ENCODE measurements at places on chromosomes 2 and 18.

DNA sequence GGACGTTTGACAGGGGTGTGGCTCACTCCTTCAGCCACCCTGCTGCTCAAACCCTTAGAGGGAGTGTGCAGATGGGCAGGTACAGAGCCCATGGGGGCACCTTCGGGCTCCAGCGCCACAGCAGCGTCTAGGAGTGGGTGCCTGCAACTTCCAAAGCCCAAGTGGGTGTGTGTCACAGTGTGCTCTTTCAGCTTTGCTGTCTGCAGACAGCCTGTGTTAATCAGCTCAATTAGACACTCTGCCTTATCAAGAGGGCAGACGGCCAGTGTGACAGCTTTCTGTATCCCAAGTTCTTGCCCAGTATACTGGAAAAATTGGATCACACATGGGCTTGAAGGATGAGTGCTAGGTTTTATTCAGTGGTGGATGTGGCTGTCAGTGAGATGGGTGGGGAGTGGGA lies 96.7 kb downstream of the AP1S3 start:
- DNase-seq: no peak

DNA sequence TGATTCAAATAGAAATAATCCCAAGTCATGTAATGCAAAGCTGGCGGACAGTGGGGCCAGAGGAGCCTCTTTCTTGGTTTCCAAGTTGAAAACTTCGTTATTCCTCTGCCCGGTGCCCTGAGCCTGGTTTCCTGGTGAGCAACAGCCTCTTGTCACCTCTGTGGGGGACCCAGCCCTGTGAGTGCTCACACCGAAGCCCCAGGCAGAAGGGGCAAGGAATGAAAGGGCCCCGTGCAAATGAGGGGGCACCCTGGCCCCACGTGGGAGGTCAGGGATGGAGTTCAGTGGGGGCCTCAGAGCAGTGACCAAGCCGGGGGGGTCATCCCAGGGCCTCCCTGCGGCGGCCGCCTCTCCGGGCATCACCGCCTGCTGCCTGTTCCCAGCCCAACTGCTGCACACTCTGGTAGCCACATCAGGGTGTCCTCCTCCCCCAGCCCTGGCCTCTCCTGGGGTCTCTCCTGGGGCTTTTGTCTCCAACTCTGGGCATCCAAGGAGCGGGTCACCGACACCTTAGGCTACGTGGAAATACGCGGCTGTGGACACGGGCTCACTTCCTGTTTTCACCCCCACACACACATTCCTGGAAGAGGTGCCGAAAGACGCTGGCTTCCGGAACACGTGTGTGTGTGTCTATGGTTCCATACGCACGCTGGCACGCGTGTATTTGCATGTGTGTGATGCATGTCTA lies 64.5 kb downstream of the TWIST2 start:
- DNase-seq: no peak

- no peak for DNase-seq
These were observed 223.4 kb downstream of the TFCP2L1 start for GRCh38 chr2:121061633-121062032.

DNA sequence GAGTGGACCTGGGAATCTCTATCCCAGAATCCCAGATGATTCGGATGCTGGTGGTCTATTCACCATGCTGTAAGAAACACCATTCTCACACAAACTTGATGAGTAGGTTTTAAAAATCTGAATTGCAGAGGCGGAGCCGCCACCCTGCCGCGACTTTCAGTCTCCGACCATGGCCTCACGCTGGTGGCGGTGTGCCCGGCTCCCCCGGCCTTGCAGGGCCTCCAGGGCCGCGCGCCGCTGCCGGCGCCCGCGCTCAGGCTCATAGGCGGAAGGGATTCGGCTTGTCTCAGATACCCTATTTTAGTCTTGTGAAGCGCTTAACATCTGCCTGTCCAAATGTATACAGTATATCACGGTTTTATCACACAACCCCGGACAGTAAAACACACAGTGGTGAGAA lies 2.6 kb upstream of the PPM1B start:
- DNase-seq: no peak

DNA sequence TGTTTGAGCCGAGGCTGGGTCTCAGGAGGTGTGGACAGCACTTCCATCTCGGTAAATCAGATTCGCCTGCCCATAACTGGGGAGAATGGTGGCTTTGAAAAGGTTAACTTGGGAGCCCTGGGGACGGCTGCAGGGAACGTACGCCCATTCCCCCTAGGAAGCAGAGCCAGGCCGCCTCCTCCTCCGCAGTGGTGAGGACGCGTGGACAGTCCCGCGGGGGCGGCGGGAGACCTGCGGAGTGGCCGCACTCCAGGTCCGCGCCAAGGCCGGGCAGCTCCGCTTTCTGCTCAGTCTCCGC lies 845 bp upstream of the MYCN start:
- peak; percentile 15 for DNase-seq

DNA sequence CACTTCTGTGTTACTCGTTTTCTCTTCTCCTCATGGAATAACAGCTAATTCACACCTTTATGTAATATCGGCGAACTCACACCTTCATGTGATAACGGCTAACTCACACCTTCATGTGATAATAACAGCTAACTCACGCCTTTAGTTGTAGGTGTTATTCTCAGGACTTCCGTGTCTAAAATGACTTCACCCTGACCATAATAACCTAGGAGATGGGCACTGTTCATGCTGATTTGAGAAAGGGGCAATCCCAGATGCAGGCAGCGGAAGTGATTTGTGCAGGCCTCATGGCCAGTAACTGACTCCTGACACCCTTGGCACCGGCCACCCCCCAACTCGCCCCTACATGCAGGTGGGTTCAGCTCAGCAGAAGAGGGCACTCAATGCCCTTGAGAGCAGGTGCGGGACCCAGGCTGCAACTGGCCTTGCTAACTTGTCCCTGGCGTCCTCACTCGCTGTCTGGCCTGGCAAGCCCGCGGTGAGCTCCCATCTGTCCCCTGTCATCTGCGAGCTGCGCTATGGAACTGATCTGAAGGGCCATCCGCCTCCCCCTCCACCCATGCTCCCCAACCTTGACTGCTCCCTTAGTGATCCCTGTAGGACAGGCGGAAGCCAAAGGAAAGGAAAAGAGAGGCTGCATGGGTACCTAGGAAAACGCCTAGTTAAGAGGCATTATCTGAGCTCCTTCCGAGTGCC lies 42.6 kb upstream of the MTCL1 start:
- no peak for DNase-seq

- no peak for DNase-seq
These were observed 780.1 kb upstream of the LINC00305 start for GRCh38 chr18:64929036-64929435.

GRCh38 chr18:26637324-26637723 lies 89.0 kb upstream of the KCTD1 start:
- DNase-seq: no peak

DNA sequence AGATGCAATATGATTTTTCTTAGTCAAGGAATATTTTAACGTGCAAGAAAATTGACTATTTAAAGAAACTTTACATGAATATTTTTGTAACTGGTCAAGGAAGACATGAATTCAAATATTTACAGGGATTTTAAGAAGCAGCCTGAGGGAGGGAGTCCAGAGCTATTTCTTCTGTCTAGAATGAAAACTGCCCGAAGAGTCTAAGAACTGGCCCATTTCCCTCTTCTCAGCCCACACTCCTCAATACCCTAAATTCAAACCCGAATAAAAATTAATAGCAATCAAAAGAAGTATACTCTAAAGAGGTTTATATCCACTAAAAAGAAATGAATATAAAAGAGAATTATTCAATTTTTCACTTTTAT lies 6.5 kb upstream of the NDUFV2 start:
- DNase-seq: no peak

DNA sequence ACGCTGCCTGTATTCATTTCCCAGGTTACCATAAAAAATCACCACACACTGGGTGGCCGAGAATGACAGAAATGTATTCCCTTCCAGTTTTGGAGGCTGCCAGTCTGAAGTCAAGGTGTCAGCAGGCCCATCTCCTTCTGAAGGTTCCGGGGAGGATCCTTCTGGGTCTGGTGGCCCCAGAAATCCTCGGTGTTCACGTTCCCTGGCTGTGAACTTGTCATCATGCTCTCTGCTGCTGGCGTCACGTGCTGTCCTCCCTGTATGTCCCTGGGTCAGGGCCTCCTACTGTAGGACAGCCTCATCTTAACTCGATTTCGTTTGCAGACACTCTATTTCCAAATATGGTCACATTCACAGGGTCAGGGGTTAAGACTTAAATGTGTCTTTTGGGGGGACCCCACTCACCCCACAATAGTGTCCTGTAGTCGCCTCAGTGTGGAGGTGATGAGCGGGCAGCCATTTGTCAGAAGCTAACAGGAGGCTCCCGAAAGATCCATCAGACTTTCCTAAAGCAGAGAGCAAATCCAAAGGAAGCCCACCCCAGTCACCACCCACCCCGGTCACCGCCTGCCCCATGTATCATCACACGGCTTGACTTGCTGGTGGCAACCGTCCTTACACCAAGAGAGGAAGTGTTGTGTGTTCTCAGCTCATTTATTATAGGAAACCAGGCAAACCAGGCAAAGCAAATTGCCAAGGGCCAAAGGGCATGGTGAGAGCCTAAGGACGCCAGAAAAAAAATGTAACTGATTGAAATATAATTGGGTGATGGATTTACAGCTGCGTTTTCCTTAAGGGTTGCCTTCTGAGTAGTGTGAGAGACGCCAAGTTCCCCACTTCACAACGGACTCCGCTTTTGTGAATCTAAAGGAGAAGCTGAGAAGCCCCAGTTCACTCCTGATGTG lies 148.8 kb upstream of the ZNF236 start:
- no peak for DNase-seq

Measured in activated CD4-positive, alpha-beta T cell treated with anti-CD3 and anti-CD28 coated beads, Interleukin-2, amount 50 U/mL, for 4 hours (primary cell).